ENCODE measurements at places on chromosomes 7 and 10.

- DNase-seq: no peak
Observed at GRCh38 chr10:101993221-101993620, 62.8 kb downstream of the ARMH3 start.

GRCh38 chr7:98194186-98194585 is 17.1 kb upstream of the BHLHA15 start:
- no peak for DNase-seq

DNA sequence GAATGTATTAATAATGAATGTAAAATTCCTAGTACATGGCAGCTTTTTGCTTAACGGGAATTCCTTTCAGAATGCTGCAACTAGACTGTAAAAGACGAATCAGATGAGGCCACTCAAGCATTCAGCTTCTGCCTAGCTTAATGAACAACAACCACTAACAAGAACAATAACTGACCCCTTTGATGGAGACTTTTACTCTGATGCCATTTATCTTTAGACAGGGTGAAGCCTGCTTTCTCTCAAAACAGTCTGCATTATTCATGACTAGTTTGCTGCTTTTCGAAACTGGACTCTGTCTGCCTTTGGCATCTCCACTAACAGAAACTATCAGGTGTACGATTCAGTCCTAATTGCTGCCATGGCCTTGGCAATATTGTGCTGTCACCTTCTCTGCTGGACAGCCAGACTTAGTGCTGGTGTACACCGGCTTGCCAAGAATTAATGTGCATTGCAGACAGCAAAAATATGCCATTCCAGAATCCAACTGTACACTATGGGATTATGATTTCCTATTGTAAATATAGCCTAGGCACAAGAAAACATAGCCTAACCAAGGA is 295.5 kb upstream of the CDC14C start:
- DNase-seq: no peak

- DNase-seq: no peak
Observed at GRCh38 chr7:3041986-3042675, 1.5 kb downstream of the CARD11 start.
